ENCODE measurements at places on chromosomes 12 and 14.

DNA sequence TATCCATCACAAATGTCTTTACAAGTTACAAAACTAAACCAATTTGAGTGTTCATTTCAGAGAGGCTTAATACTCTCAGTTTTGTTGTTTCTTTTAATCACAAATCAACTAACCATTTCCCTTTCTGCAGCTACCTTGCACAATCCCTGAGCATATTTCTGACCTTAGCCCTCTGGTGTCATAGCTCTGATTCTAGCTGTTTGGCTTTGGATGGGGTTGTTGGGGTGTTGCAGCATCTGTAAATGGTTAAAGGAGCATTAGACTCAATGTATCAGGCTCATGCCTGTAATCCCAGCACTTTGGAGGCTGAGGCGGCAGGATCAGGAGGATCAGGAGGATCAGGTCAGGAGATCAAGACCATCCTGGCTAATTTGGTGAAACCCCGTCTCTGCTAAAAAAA is 461.4 kb downstream of the NRXN3 start:
- no peak for DNase-seq

GRCh38 chr14:32662211-32662610 is 276.5 kb upstream of the NPAS3 start:
- DNase-seq, result no peak

DNA sequence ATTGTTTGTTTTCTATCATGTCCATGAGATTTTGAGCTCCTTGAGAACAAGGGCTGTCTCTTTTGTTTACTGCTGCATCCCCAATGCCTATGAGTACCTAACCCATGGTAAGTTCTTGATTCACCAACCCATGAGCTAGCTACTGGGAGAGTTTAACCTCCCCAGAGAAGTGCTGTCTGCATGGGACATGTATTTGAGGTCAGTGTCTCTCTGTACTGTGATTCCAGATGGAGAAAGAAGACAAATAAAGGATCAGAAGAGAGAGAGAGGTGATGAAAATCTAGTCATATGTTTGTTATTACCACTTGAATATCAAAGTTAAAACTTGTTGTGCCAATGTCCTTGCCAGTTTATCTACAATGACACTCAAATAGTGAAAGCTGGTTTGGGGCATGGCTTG is 421.8 kb downstream of the BCAT1 start:
- no peak for DNase-seq

GRCh38 chr14:66359500-66359899 is 126.7 kb upstream of the CCDC196 start:
- DNase-seq, result peak; percentile 33

DNA sequence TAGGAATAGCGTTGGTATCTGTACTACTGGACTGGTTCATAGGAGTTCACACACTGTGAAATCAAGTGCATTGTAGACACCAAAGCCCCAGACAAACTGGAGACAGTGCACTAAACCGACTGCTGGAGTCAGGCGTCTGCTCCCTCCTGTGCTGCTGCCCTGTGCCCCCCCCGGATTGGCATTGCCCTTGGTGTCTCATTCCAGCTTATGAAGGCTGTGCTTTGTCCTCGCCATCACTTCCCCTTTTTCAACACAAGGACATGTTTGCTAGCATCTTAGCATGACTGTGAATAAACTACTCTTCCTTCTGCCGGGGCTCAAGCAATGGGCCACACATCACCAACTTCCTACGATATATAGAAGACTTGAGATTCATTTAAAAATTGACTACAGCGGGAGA is 84.0 kb downstream of the TMCC3 start:
- DNase-seq, result no peak

DNA sequence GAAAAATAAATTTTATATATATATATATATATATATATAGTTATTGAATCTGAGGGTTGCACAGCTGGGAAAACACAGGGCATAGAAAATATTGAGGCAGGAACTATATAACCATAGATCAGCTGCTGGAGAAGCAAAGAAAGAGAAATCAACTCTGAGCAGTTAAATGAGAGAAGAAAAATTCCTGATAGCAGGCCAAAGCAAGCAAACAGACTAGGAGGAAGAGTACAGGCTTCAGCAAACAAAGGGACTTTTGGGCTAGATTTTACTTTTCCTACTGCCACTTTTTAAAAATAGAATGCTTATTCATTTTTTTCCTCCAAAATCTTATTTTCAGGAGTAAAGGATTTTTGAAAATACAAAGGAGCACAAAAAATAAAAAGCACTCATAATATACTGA is 216.0 kb upstream of the PRKD1 start:
- DNase-seq, result no peak

DNA sequence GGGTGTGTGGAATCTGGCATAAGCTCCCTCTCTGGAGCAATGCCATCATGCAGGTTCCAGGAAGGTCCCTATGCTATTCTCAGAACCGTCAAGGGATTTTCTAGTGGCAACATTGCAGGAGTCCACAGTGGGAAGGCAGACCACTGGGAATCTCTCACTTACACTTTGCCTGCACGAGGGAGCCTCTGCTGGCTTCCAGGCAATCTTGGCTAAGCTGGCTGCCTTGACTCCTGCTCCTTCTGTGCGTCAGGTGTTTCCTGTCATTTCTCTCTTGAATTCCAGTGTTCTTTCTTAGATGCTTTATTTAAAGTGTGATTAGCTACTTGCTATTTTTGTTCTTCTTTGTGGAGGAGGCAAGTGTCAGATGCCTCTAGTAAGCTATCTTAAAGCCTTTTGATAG is 414.0 kb upstream of the ATP2B1 start:
- DNase-seq, result no peak

DNA sequence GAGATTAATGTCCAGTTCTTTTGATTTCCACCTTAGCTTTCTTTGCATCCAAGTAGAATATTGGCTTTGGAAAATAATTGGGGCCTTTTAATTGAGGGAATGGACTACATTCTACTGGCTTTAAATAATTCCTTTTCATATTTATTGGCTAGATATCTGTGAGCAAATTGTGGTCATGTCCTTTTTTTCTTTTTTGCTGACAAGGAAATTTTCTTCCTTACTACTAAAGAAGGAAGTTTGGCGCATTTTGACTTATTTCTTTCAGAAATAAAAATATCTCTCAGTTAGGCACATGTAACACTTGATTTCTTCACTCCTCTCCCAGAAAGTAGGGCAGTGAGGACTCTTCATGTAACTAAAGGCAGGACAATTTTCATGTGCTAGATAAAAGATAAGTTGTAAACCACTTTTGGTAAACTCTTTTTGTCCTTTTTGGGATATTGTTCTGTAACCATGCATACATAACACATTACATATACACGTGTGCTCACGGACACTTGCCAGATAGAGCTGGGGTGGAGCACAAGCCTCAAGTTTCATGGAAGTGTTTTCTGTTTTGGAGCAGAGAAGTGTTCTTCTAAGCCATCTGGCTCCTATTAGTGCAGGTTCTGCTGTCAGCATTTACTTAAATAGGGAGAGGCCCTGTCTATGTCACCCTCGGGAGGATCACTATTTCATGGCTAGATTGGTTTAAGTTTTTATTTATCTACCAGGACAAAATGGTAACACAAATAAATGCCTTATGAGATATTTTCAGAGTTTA is 85.1 kb upstream of the LRIG3 start:
- DNase-seq, result no peak

DNA sequence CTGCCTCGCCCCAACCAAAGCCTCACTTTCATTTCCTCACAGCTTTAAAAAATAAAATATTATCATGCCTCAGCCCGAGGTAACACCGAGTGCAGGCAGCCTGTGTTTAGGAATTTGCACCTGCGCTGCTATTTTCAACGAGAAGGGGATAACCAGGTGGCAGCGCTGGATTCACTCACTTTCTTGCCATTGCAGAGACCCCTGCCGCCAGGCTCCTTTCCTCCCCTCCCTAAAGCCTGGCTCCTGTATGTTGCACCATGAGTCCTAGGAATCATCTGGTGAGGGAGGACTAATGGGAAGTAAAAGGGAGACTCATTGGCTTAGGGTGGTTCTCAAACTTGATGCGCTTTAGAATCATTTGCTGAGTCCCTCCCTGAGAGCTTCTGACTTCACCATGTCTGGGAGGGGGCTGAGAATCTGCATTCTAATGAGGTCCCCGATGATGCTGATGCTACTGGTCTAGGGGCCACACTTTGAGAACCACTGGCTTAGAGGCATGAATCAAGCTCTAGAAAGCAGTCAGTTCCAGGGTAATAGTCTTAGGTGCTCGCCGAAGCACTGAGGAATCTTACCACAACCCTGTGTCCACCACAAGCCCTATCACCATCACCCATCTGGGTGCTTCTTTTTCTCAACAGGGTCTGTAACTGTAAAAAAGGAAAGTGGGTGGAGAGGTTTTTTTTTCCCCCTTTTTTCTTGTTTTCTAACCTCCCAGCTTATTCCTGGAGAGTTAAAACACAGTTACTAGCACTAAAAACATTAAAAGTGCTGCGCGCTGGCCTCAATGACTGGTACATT is 83.8 kb downstream of the SLC38A1 start:
- DNase-seq, result no peak

GRCh38 chr12:5335069-5335468 is 96.8 kb upstream of the NTF3 start:
- DNase-seq, result no peak

DNA sequence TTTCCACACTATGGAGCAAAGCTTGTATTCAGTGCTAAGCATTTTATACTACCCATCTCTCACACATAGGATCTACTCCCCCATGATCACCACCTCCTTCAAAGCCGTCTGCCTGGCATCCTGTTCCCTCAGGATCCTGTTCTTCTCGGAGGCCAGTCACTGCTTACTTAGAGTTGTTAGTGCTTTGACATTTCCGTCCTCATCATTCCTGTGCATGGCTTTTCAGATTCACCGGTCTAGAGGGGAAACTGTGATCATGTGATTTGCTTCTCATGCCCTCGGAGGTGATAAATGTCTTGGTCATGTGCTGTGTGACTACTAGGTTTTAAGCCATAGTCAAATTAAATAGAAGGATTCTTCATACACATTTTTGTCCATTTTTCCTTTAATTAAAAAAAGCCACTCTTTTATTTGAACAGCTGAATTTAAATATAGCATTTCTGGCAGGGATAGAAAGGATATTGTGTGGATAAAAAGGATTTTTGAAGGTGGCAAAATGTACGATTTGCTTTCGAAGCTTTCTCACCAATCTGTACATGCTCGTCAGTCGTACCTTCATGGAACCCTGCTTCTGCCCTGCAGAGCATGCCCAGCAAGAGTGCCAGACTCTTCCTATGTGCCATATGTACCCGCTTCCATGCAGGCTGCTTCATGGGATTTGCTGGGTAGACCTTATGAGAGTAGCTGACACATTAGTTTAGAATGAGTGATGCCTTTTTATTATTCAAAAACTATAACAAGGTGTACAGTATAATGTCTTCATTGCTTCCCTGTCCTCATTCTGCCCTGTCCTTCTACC is 53.3 kb downstream of the BMAL2 start:
- DNase-seq, result no peak

- no peak for DNase-seq
These were observed 87.2 kb downstream of the ESRRB start for GRCh38 chr14:76463105-76463504.

DNA sequence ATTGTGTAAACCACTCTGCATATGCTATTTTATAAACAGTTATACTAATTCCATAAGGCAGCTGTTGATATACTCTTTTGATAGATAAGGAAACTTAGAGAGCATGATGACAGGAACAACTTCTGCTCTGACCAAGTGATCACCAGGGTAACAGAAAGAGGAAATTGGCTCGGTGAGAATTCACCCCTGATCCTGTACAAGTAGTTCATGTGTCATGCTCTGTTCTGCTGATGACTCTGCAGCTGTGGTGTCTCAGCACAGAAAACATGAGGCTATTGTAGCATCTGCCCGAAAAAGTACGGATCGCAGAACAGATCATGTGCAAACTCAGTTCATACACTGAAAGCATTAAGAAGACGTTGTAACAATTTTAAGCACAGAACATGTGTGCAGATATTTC is 345.0 kb downstream of the LRIG3 start:
- DNase-seq, result no peak

GRCh38 chr12:92516277-92516600 is 186.6 kb upstream of the PLEKHG7 start:
- DNase-seq, result no peak

- DNase-seq, result no peak
These were observed 107.9 kb downstream of the ALG10B start for GRCh38 chr12:38424436-38424835.

DNA sequence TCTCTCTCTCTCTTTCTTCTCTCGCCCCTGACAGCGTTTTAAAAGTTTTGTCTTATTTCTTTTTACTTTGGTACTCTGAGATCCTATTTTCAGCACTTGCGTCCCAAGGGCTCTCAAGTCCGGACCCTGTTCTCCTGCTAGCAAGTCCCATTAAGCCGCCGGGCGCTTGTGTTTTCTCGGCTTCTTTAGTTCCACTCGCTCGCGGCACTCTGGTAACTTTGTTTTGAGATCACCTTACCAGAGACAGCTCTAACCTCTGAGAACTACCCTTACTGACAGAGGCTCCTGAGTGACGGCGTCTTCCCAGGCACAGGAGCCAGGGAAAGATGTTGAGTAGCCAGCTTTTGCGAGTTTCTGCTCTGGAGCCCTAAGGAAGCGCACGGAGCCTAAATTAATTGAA is 2.7 kb upstream of the MYF5 start:
- no peak for DNase-seq

GRCh38 chr14:104898870-104899510 is 25.7 kb upstream of the PLD4 start:
- DNase-seq, result no peak

GRCh38 chr14:62885451-62885850 is 159.8 kb downstream of the KCNH5 start:
- DNase-seq, result no peak

DNA sequence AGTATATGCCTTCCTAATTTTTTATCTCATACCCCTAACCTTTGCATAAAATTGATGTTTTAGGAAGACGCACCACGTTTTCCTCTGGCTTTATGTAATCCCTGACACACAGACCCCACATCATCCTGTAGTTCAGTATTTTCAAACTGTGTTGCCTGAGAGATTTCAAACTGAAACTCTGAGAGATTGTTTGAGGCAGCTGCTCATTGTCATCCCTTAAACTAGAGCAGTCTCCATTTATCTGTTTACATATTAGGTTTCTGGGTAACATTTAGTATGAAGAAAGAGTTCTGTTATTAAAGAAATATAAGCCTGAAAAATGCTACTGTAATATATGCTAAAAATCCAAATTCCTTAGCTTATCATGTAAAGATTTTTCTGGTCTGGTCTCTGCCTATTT is 24.3 kb downstream of the MNAT1 start:
- DNase-seq, result no peak

Data from BE2C (cell line).